ENCODE measurements at places on chromosomes 3 and 15.

DNA sequence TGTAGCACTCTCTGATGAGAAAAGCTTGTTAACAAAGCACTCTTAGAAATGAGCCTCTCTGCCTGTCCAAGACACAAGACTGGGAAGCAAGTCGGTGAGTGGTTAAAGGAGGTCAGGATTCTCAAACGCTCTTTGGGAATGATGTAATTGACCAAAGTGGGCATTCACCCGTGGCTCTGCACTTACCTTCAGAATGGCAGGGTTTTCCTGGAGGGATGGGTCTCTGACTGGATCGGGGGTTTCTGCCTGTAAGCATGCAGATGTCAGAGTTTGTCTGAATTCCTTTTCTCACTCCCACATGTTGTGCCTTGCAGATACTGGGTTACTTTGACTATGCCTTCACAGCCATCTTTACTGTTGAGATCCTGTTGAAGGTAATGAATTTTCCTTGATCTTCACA, 106.3 kb downstream of the CHDH start:
- DNase-seq, result no peak

- no peak for DNase-seq
Measured at GRCh38 chr3:104397713-104398112, 969.0 kb upstream of the ALCAM start.

- DNase-seq, result no peak
Measured at GRCh38 chr3:128850544-128850943, 28.9 kb upstream of the ACAD9 start.

DNA sequence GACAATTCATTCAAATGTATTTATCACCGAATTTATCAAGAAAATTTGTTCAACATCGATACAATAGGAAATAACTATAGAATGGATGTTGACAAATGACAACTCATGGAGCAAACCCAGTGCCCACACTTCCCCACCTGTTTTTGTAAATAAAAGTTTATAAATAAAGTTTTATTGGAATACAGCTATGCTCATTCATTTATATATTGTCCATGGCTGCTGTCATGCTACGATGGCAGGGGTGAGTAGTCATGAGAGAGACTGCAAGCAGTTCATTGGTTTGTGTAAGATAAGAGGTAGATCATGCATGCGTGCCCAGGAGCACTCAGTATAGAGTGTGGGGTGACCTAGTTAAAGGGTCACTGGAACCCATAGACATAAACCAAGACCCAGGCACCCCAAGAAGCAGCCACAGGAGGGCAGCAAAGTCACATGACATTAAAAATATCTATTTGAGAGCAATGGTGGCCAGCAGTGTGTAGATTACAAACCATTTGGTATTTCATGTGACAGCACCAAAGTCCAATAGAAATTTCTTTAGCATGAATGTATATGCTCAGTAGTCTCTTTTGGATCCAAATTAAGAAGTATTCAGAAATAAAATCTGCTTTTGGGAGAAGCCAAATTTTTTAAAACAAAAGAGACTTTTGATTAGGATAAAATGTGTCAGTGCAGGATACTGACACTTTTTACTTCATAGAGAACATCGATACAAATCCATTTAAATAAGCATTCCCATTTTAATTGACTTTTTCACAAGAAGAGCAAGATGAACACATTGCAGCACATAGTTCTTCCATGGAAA, 794.8 kb downstream of the MCTP2 start:
- DNase-seq, result peak; percentile 46

GRCh38 chr3:66304293-66304692, 83.5 kb downstream of the SLC25A26 start:
- no peak for DNase-seq

DNA sequence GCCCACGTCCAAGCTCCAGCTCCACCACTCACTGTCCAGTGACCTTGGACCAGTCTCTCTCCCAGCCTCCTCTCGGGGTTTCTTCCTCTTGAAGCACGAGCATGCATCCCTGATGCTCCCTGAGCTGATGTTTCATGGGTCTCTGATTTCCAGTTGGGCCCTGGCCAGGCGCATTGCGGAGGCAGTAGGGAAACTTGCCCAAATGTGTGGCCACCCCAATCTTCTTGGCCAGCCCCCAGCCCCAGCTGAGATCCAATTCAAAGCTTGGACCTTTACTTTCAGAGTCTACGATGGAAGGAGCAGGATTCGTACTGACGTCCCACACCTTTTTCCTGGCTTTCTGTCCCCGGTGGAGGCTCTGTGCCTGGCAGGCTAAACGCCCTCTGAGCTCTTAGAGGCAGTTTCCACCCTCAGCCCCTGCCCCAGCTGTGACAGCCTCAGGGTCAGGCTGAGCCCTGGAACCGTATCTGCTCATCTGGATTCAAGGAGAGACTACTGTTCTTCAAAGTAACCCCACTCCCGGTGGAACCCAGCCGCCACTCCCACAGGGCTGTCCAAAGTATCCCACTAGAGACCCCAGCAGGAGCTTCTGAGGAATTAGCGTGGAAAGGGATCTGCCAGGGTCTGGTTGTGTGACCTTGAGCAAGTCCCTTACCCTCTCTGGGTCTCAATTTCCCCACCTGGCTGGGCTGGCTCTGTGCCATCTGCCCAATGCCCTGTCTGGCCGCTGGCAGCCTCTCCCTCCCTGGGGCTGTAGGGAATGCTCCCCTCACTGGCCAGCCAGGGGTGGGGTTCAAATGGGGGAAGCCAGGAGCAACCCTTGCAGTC, 37.4 kb downstream of the CPN2 start:
- DNase-seq, result no peak

DNA sequence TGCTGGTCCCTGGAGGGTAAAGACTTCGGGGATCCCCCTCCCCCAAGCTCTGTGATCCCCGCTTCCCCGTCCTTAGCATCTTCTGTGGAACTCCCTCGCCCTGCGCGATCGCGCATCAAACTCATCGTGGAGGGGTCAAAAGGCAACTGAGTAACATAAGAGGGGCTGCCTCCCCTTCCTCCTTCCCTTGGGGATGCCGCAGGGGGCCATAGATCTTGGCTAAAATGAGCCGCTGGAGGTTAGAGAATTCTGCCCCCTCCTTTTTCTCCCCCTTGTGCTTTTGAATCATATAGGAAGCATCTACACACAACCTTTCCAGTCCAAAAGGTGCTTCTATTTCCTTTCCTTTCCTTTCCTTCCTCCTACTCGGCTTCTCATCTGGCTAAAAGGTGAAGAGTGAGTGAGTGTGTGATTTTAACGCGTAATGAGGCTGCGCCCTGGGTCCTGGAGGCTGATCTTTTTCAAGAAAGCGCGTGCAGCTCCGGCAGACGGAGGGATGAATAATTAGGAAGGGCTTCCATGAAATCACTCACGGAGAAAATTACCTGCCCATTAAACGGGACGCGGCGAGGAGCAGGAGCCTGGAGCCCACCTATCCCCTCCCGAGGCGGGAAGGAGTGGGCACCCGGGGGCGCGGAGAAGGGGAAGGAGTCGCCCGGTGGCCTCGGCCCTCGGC, 831 bp upstream of the ROBO2 start:
- DNase-seq, result no peak

DNA sequence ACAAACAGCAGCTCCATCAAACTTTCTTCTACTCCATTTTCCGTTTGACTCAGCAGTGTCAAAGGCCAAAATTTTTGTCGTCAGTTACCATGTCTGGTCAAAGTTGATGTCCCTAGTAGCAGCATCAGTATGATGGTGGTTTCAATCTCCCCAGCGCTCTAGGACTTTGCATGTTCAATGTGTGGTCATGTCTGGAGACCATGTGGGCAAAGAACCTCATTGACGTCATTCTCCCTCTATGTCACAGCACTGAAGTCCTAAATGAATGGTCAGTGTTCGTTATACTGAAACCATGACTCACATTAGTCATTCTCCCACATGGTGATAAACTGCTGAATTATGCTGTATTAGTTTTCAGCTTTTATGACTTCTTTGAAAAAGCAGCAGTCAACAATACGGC, 23.2 kb downstream of the SHC4 start:
- DNase-seq, result peak; percentile 96

GRCh38 chr15:64623347-64623996, 151.9 kb downstream of the RBPMS2 start:
- no peak for DNase-seq

GRCh38 chr3:126351771-126352475, 5.3 kb downstream of the KLF15 start:
- DNase-seq, result no peak

DNA sequence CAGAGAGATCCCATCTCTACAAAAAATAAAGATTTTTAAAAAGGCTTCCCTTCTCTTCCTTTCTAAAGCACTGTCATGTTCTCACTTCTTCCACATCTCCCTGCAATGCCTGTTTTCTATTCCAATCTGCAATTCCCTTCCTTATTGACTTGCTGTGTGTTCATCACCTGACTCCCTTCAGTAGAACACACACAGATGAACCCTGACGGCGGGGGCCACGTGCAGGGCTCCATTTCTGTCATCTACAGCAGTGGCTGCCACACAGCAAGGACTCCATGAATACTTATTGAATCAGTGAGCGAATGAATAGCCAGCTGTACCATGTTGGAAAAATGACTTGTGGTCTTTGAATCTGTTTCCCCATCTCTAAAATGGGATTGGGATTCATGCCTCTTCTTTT, 26.1 kb downstream of the BHLHE40 start:
- no peak for DNase-seq

DNA sequence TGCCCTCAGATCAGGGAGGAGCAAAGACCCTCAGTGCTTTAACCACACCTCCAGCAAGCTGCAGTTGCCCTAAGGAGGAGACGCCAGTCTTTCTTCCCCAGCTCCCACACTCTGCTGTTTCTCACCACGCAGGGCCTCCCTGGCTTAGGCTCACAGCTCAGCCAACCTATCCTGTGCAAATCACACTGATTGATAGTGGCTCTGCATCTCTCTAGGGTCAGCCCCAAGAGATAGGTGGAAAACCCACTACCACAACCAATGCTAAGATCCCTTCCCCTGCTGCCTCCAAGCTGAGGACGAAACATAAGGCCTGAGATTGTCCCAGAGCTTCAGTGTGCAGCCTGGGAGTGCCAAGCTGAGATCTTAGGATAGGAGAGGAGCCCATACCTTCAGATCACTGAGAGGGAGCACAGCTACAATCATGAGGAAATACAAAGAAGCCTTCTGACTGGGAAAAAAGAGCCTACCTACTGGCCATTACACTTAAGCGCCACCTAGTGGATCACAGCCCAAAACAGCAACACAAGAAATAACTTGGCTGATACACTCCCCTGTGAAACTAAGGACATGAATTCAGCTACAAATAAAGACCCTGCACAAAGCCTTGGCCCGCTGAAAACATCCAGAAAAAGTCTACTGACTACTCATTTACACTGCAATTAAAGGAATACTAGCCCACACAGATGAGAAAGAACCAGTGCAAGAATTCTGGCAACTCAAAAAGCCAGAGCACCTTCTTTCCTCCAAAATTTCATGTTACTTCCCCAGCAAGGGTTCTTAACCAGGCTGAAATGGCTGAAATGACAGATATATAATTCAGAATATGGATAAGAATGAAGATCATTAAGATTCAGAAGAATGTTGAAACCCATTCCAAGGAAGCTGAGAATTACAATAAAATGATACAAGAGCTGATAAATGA, 271.5 kb upstream of the DCBLD2 start:
- peak; percentile 44 for DNase-seq

GRCh38 chr3:70488816-70489215, 176.4 kb upstream of the MDFIC2 start:
- DNase-seq, result no peak

DNA sequence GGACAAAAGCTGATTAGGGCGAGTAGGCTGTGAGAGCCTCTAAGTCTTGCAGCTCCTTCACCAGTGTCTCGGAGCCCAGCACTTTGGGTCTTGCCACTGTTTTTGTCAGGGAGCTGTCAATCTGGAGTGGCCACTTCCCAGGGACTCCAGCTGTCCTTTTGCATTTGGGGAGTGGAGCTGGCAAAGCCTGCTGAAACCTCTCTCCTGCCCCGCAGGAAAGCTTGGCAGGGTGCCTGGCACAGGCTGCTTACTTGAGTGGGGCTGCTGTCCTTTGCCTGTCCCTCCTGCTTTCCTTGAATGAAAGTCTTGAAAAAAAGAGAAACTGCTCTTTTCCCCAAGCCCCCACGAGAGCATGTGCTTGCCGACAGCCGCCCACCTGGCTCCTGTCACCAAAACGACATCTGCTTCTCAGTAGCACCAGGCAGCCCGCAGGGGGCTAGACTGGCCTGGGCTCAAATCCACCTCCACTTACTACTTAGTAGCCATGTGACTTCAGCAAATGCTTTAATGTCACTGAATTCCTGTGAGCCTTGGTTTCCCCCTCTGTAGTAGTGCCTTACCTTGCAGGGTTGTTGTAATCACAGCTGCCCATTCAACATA, 13.7 kb downstream of the USP13 start:
- DNase-seq, result no peak

GRCh38 chr3:44342176-44342790, 3.7 kb downstream of the TCAIM start:
- peak; percentile 59 for DNase-seq

DNA sequence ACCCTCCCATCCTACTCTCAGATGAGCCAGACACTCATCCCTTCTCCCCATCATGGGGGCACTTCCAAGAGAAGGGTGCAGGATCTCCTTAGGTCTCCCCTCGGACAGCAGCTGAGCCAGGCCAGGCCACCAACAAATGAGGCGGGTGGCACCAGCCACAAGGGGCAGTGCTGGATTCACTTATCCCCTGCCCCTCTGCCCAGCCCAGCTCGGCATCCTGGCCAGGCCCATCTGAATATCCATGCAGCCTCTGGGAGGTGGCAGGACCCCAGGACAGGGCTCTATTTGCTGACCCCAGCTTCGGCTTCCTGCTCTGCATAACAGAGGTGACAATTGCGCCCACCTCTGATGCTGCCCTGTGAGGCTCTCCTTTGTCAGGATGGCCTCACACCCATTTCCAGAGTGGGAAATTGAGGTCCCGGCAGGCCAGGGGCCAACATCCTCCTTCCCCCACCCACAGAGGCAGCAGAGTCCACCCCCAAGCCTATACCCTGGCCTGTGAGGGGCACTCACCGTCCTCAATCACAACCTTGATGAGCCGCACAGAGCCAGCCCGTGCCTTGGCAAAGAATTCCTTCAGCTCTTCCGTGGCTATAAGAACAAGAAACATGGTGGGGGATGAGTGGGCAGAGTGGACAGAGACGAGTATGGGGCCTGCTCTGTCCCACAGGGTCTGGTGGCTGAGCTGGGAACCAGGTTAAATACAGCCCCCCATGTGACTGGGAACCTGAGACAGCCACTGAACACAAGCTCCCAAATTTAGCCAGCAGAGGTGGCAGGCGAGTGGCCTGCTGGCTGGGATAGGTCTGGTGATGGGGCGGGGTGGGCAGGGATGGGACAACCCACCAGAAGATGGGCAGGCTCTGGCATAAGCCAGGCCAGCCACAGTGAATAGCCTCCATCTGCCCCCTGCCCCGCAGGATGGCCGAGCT, 4.2 kb downstream of the TWF2 start:
- no peak for DNase-seq

- DNase-seq, result no peak
Measured at GRCh38 chr3:106245400-106245799, 376.6 kb upstream of the CBLB start.

DNA sequence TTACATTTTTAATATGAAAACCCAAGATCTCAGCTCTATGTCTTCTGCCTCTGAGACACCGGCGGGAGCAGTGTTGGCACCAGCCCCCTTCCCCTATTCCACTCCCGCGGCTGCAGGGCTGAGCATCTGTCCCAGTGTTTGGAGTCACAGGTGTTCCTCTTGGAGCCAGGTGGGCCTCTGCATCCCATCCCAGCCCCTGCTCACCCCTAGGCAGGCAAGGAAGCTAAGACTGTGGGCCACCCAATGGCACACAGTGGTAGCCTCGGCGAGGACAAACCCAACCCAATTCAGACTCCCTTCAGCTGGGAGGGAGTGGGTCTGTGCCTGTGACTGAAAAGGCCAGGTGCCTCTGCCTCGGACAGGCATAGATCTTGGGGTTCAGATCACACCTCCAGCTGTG, 3.1 kb downstream of the CHST13 start:
- DNase-seq, result no peak

GRCh38 chr3:183391460-183391859, 37.0 kb downstream of the MCF2L2 start:
- DNase-seq, result no peak

GRCh38 chr3:171321559-171322360, 138.4 kb downstream of the TNIK start:
- DNase-seq, result no peak

Data from HFF-Myc (cell line).